GM04504 (cell line): ENCODE measurements at places on chromosomes 5 and 9.

DNA sequence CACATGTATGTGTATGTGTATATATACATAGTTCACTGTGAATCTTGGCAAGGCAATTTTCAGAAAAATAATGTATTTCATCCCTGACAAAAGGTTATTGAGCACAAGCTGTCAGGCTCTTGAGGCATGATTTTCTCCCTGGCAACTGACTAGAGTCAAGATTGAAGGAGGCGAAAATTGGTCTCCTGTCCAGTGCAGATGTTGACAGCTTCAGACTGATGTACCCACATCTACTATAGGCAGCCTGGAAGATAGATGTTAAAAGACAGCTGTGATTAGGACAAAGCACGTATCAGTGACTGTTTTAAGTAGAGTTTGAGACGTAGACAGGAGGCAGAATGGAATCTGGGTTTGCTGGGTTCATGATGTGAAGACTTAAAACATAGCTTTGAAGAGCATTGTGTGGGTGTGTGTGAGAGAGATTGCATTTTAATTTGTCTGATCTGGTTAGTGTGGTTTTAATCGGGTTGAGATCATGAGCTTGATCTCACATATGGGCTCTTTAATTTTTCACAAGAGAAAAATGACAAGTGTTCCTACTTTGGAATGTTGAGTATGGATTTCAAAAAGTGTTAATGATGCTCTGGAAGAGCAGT lies 39.1 kb downstream of the CTNNA1 start:
- DNase-seq = no peak

GRCh38 chr9:93041108-93041802 lies 17.2 kb upstream of the SUSD3 start:
- no peak for DNase-seq

- DNase-seq = no peak
Observed at GRCh38 chr5:100818340-100818739, 84.7 kb downstream of the ST8SIA4 start.

DNA sequence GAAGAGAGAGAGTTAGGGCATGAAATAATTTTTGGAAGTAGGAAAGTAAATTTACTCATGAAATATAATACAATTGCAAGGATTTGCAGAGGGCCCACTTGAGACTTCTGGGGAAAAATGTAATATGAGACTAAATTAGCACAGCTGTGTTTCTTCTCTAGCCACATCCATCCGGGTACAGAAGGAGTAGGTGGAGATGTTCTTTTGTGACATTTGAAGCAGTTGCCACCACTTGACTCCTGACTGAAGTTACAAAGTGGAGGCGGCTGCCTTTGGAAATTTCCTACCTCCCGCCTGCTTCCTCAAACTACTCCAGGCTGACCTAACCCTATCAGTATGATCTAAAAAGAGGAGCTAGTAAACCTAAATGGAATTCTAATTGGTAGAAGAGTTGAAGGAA lies 58.1 kb upstream of the SHISAL2B start:
- DNase-seq = no peak

GRCh38 chr5:173888473-173889131 lies 453 bp downstream of the CPEB4 start:
- no peak for DNase-seq

DNA sequence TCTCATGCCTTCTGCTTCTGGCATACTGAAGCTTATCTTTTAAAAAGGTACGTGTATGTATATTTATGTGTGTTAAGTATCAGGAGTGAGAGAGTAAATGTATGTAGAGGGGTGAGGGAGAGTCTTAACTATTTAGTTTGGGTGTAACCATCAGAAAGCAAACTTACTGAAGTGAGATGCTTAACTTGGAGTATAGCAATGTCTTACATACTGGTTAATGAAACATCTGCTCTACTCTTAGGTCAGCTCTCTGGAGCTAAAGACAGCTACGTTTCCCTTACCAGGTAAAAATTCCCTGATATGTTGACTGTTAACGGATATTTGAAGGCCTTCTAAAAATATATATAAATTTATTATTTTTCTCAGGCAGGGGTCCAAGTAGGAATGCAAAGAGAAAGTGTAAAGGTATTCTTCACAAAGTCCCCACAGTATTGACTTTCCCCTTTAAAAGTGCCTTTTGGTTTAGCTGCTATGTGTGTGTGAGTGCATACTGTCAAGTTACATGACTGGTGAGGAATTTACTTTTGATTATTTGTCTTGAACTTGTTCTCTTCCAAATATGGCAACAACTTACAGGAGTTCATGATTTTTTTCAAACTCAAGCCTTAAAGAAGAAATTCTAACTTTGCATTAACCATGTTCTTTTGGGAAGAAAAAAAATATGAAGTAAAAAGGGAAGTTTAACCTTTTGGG lies 12.3 kb upstream of the C5orf24 start:
- no peak for DNase-seq

DNA sequence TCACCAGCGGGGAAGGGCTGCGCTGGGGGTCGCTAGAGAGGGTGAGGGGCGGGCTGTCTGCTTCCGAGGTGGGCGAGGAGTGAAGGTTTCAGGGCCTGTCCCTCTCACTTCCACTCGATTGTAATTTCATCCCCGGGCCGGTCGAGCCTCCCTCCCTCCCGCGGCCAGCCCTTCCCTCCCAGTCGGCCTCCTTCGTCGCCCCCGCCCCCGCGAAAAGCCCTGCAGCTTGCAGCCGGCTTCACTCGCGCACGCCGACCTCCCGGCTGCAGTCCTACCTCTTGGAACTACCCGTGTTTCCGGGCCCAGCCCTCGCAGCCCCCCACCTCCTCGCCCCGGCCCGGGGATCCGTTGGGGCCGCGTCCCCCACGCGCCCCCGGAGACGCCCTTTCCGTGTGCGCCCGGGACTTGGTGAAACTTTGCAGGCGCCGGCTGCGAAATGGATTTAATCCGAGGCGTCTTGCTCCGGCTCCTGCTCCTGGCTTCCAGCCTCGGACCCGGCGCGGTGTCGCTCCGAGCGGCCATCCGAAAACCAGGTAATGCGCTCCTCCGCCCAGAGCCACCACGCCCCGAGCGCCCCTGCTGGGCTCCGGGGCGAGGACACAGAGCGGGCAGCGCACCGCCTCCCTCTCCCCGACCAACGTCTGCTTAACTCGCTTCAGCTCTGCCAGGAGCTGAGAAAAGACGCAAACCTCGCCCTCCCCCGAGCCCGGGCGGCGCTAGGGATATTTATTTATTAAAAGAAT lies at the start of gene EGFLAM:
Gene EGFLAM (plus strand): TSS at position 241 of the 743 bp plus-strand sequence. CDS start 196 bp downstream, at position 437.
- no peak for DNase-seq

- DNase-seq = no peak
Observed at GRCh38 chr9:6247266-6247665, 31.7 kb downstream of the IL33 start.

DNA sequence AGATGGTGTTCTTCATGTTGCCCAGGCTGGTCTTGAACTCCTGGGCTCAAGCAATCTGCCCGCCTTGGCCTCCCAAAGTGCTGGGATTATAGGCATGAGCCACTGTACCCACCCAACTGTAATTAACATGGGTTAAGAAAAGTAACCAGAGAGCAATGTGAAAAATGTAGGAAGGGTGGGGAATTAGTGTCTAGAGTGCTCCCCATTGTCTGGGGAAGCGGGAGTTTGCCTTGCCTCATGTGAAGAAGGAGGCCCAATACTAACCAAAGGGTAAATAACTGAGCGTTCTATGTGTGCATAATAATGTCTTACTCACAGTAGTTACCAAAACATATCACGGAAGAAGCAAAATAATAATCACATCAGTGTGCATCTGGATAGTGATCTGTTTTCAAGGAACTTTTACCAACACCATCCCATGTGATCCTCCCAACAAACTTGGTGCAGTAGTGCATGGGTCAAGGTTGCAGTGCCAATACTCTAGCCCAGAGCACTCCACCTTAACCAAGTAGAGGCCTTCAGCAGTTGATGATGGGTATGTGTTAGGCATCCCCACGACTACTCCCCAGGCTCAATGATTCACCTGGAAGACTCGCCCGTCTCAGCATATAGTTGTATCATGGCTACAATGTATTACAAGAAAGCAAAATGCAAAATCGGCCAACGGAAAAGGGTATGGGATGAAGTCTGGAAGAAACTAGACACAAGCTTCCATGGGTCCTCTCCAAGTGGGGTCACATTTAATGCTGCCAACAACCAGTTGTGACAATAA lies 26.2 kb downstream of the GNAQ start:
- DNase-seq = no peak

DNA sequence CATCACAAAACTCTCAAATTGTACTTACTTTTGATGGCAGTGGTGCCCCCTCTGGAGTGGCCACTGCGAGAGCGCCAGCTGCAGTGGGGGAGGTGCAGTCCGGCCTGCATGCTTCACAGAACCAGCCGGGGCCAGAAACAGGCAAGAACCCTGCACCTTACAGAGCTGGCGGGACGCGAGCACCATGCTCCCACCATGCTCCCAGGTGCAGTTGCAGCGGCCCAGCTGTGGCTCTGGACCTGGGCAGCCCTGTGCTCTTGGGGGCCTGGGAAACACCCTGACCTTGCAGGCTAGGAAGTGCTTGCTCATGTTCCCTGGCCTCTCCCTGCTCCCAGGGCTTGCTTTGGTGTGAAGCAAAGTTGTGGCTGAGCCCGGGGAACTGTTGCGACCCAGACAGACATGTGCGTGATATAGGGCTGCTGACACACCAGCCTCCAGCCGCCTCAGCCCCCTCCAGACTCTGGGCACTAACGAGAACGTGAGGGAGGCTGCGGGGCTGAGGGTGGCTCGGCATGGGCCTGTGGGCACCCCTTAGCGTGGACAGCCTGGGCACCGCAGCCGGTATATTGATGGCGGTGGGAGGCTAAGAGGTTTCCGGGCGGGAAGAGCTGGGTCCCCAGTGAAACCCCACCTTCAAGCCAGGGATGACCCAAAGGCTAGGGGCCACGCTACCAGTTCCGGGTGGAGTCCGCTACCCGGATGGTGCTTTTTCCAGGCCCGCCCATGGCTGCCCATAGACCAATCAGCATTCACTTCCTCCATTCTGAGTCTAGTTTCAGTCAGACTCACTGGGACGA lies 1809.9 kb upstream of the ACO1 start:
- DNase-seq = no peak

- DNase-seq = no peak
Observed at GRCh38 chr5:96006291-96006690, 44.6 kb upstream of the ELL2 start.

DNA sequence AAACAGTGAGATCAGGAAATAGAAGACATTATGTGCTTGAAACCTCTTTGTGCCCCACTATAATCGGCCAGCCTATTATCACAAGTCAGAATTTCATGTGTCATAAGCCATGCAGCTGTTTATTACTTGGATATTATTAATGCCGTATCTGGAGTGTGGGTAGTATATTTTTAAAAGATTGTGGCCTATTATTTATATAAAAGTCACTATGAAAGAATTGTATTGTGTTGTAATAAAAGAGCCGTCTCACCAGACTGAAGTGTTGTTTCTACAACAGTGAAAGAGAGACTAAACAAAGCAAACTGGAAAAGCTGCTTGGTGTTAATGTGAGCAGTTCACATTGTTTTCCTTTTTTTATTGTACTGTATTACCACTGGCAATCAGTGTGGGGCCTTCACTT lies 449.1 kb downstream of the PSAT1 start:
- no peak for DNase-seq

DNA sequence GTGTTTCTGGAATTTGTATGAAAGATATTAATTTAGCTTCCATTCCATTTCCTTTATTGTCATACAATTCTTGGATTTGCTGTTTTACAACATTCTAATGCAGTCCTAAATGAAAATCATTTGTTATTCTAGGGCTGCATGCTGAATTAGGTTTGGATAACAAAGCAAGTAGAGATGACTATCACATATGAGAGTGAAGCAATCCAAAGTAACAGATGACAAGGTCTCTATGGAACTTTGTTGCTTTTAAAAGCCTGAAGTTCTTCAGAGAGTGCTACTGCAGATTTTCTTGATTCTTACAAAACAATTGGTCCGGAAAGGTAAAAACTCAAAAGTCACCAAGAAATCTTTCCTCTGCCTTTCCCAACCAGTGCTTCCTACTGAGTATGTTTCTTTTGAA lies 56.9 kb upstream of the VCAN start:
- no peak for DNase-seq

GRCh38 chr5:85077581-85077980 lies 692.9 kb upstream of the EDIL3 start:
- no peak for DNase-seq

- no peak for DNase-seq
Observed at GRCh38 chr9:1743121-1743960, 271.8 kb upstream of the SMARCA2 start.

DNA sequence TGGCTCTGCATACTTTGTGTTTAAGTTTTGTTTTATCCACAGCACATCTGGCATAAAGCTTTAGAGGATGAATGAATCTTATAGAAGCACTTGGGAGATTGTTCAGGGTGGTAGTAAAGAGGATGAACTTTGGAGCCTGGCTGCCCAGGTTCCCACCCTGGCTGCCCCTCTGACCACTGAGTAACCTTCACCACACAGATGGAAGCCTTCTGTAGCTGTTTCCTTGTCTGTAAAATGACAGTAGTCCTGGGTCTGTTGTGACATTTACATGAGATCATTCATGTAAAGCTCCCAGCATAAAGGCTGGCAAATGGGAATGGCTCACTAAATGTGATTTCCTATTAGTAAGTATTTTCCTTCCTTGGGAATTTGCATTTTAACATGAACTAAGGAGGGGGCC lies 85.7 kb upstream of the FAM169A start:
- no peak for DNase-seq

GRCh38 chr5:144831650-144832049 lies 661.0 kb downstream of the KCTD16 start:
- DNase-seq = no peak

DNA sequence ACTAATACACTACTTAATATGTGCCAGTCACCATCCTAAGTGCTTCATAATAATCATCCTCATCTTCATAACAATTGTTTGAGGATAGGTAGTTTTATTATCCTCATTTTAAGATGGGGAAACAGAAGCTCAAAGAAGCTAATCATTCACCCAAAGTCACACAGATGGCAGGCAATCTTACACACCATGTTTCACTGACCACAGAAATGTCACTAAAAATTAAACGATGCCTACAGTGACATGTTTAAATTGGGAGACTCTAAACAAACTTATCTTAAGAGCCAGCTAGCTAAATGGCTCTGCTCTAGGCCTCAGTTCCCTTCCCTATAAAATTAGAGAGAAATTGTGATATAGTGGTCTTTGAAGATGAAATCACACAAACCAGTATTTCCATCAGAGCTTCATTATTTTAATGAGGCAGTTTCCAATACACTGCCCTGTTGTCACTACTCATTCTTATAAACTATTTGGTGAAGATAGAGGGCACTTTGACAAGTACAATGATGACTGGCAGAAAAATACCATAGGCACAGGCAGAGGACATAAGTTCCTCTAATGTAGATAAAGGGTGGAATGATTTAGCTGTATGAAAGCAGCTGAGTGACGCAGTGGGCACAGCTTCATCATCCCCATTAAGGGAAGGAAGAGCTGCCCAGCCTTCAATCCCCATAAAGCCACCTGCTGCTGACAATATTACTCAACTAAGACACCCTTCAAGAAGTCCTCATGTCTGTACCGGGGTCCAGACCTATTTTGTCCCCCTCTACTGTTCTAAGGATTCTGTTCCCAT lies 224.1 kb downstream of the ACTL7B start:
- no peak for DNase-seq

GRCh38 chr5:36653044-36653705 lies 46.8 kb downstream of the SLC1A3 start:
- no peak for DNase-seq
